GM12878 (cell line): ENCODE measurements at places on chromosomes 11 and 22. TPM values are rescaled to one million over a fixed set of nuclear protein-coding genes. Genes with fewer than 3 reads are reported as not detected.
A peak's percentile ranks its signal among the peaks of the same experiment; 100 is the strongest.

GRCh38 chr11:15091625-15092024, 18.2 kb downstream of the CALCB start:
- no peak for DNase-seq
- no peak overlapping the region for H3K27ac ChIP-seq
- no peaks in the 10 kb centered on the region for H3K27me3 ChIP-seq
- no peaks in the 10 kb centered on the region for H3K36me3 ChIP-seq

DNA sequence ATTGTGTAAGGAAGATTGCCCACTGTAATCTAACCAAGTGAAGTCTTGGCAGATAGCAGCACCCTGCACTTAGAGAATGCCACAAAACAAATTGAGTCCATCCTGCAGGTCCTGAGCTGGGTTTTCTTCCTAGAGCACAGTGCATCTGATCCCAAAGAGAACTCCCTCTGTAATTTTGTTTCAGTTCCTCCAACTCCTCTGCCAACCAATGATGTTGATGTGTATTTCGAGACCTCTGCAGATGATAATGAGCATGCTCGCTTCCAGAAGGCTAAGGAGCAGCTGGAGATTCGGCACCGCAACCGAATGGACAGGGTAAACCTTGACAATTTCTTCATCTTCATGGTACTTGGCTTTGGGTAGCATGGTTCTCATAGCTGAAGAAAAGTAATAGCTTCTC, 33.1 kb upstream of the ST14 start:
- no peaks in the 10 kb centered on the region for H3K4me1 ChIP-seq
- no peak overlapping the region for H3K4me3 ChIP-seq
- no peak for DNase-seq
- no peaks in the 10 kb centered on the region for H3K27me3 ChIP-seq
- no peak overlapping the region for H3K27ac ChIP-seq
- H3K36me3 ChIP-seq, result peaks cover 3% of the 10 kb centered on the region; the same call in 1 of the 2 replicates

GRCh38 chr11:121039971-121040613, 16.2 kb downstream of the TBCEL start:
- no peak for DNase-seq
- no peak overlapping the region for H3K4me3 ChIP-seq
- no peaks in the 10 kb centered on the region for H3K27me3 ChIP-seq

GRCh38 chr11:59556917-59557348, 45.6 kb downstream of the OR4D9 start:
- no peaks in the 10 kb centered on the region for H3K36me3 ChIP-seq
- H3K27me3 ChIP-seq, result no peaks in the 10 kb centered on the region
- peak overlapping the region; percentile 60; the same call in 1 of the 2 replicates for H3K27ac ChIP-seq
- no peak for DNase-seq

DNA sequence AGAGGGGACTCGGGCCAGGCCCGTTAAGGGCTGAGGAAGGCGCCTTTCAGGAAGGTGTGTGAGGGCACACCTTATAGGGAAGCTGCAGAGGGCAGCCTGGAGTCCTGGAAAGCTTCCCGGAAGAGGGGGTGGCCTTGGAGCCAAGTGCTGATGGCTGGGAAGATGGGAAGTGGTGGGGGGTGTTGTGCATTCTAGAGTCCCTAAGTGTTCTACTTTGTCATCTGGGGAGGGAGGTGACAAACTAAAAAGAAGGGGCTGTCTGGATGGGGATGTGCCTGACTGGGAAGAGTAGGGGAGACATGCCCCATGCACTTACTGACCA, 6.8 kb downstream of the ZDHHC8 start:
- no peak for DNase-seq
- no peaks in the 10 kb centered on the region; the same call in 1 of the 2 replicates for H3K36me3 ChIP-seq
- no peaks in the 10 kb centered on the region; the same call in 1 of the 2 replicates for H3K4me1 ChIP-seq
- no peak overlapping the region for H3K27ac ChIP-seq

Gene TMEM121B
- total RNA-seq, result 0.08 and 0.10 TPM in 2 replicates
